Muscle of leg (tissue), 16 donors: ENCODE measurements at places on chromosomes 6 and 20.

DNA sequence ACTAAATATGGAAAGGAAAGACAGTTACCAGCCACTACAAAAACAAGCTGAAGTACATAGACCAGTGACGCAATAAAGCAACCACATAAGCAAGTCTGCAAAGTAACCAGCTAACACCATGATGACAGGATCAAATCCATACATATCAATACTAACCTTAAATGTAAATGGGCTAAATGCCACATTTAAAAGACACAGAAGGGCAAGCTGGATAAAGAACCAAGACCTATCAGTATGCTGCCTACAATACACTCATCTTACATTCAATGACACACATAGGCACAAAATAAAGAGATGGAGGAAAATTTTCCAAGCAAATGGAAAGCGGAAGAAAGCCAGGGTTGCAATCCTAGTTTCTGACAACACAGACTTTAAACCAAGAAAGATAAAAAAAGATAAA, 24.1 kb downstream of the HLA-C start:
- DNase-seq, result no peak

DNA sequence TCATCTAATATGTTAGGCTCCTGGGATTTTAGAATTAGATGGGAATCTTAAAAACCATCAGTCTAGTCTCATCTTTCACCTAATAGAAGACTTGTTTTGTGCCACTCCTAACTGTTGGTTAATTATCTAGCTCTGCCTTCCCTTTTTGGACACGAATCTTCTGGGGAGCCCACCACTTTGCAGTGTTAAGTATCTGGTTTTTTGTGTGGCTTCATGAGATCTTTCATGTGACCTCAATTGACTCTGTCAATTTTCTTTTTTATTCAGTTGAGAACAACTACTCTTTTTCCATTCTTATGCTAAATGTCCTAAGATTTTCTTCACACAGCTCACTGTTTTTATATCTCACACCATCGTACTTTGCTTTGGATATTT, 16.9 kb downstream of the TBPL1 start:
- no peak for DNase-seq

- DNase-seq, result no peak
Measured at GRCh38 chr6:36851626-36852025, 12.4 kb upstream of the CPNE5 start.

DNA sequence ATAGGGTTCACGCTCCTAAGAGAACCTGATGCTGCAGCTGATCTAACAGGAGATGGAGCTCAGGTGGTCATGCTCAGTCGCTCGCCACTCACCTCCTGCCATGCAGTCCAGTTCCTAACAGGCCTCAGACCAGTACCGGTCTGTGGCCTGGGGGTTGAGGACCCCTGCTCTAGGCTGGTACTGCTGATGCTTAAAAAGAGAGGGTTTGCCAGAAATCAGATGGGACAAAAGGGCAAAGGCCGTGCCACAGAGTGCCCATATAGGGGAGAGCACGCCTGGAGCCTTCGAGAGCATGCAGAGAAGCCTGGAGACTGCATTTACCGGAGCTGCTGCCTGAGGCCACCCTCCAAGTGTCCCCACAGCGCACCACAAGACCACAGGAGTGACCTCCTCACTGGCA, 75.5 kb downstream of the PTPN1 start:
- DNase-seq, result no peak

- DNase-seq, result no peak
Measured at GRCh38 chr6:5869261-5869660, 137.5 kb downstream of the NRN1 start.

GRCh38 chr6:131823276-131823902, 15.6 kb downstream of the ENPP1 start:
- DNase-seq, result no peak
